CD4-positive, alpha-beta memory T cell (primary cell): ENCODE measurements at places on chromosomes 16 and 17.
A peak's percentile ranks its signal among the peaks of the same experiment; 100 is the strongest.

DNA sequence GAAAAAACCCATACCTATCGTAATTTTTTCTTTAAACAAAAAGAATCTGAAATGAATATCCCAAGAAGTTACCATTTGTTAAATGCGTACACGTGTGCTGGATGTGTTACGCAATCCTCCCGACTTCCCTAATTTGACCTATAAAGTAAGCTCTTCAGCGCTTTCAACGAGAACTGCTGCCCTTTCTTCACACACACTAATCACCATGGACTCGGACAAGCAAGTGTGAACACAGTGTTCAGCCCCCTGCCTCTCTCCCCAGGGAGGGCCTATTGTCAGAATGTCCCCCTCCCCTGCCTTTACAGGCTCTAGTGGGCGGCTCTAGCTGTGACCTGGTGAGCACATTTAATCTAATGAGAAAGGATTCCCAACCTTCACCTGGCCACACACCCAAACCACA lies 216.1 kb downstream of the CEP112 start:
- no peaks in the 10 kb centered on the region for H3K36me3 ChIP-seq
- H3K27ac ChIP-seq = no peak overlapping the region
- no peaks in the 10 kb centered on the region for H3K4me1 ChIP-seq
- DNase-seq = no peak
- H3K27me3 ChIP-seq = no peaks in the 10 kb centered on the region
- no peak overlapping the region for H3K4me3 ChIP-seq

DNA sequence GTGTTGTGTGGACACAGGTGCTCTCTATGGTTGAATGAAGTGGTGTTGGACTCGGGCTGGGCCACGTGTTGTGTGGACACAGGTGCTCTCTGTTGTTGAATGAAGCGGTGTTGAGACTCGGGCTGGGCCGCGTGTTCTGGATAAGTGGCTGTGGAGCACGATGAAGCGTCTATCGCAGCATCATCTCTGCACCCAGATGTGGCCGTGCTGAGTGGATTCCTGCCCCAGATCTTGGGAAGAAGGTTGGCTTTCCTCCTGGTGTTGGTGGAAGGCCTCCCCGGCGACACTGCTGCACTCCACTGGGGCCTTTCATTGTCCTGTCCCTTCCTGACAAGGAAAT lies 69.1 kb downstream of the RPTOR start:
- H3K4me3 ChIP-seq = no peak overlapping the region
- H3K27me3 ChIP-seq = no peaks in the 10 kb centered on the region
- H3K27ac ChIP-seq = no peak overlapping the region

GRCh38 chr16:51540259-51540658 lies 389.2 kb upstream of the SALL1 start:
- no peaks in the 10 kb centered on the region for H3K4me1 ChIP-seq
- H3K36me3 ChIP-seq = no peaks in the 10 kb centered on the region
- no peak for DNase-seq
- H3K27me3 ChIP-seq = no peaks in the 10 kb centered on the region
- H3K4me3 ChIP-seq = no peak overlapping the region

GRCh38 chr17:58377661-58378060 lies 25.7 kb upstream of the SUPT4H1 start:
- no peak overlapping the region for H3K27ac ChIP-seq
- peaks cover 39% of the 10 kb centered on the region for H3K4me1 ChIP-seq
- H3K36me3 ChIP-seq = no peaks in the 10 kb centered on the region
- DNase-seq = no peak
- H3K27me3 ChIP-seq = no peaks in the 10 kb centered on the region

DNA sequence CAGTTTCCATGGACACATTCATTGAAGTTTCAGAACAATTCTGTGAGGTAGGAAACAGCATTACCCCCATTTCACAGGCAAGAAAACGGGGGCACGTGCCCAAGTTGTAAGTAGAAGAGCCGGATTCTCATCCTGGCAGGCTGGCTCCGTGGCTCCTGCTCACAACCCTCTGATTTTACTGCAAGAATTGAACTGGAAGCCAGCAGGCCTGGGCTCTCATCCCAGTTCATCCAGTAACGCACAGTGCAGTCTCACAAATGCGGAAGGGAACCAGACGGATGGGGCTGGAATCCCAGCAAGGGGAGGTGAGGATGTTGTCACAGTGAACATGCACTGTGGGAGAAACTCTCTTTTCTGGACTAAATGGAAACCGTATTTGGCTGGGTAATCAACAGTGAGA lies 40.7 kb upstream of the DOC2B start:
- no peaks in the 10 kb centered on the region for H3K27me3 ChIP-seq
- H3K36me3 ChIP-seq = no peaks in the 10 kb centered on the region
- no peak overlapping the region for H3K4me3 ChIP-seq
- no peak overlapping the region for H3K27ac ChIP-seq
- no peak for DNase-seq

- peaks cover 63% of the 10 kb centered on the region for H3K27me3 ChIP-seq
- H3K4me3 ChIP-seq = no peak overlapping the region
- DNase-seq = peak; percentile 3
- peaks cover 41% of the 10 kb centered on the region for H3K4me1 ChIP-seq
- H3K27ac ChIP-seq = no peak overlapping the region
Measured at GRCh38 chr17:37742116-37742761, 2.6 kb downstream of the HNF1B start.

DNA sequence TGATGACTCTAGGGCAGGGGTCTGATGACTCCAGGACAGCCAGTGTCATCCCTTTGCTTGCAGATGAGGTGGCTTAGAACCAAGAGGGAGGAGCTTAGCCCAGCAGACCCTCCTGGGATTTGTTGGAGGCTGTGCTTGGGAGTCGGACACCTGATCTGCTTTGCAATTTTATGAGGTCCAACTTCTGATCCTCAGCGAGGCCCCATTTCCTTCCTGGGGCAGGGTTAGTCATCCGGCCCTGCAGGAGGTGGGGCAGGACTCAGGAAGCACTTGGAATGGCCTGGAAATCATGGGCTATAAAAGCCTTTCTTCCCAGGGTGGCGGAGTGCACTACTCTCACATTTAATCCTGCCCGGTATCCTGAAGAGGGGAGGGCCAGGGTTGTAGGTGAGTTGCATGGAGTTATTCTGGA lies 168.5 kb downstream of the MSI2 start:
- no peak overlapping the region for H3K4me3 ChIP-seq
- no peak for DNase-seq
- H3K27ac ChIP-seq = no peak overlapping the region
- H3K36me3 ChIP-seq = no peaks in the 10 kb centered on the region
- H3K27me3 ChIP-seq = no peaks in the 10 kb centered on the region
- H3K4me1 ChIP-seq = peaks cover 13% of the 10 kb centered on the region

DNA sequence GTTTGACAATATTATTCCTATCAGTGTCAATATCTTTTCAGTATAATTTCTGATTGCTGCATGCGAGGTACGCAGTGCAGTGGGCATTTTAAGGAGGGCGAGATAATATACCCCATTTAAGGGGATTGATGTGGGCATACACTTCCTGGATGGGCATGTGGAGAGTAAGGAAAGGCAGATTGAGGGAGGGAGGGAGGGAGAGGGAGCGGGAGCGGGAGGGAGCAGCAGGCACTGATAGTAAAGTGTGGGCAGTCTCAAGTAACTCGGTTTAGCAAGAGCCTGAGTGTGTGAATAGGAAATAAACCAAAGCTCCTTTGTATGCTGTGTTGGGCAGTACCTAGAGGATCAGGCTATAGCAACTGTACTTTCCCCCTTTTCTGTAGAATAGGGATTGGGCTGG lies 5.1 kb downstream of the BPTF start:
- no peaks in the 10 kb centered on the region for H3K27me3 ChIP-seq
- DNase-seq = no peak
- no peak overlapping the region for H3K27ac ChIP-seq
- peaks cover 73% of the 10 kb centered on the region for H3K4me1 ChIP-seq
- H3K4me3 ChIP-seq = no peak overlapping the region
- no peaks in the 10 kb centered on the region for H3K36me3 ChIP-seq

DNA sequence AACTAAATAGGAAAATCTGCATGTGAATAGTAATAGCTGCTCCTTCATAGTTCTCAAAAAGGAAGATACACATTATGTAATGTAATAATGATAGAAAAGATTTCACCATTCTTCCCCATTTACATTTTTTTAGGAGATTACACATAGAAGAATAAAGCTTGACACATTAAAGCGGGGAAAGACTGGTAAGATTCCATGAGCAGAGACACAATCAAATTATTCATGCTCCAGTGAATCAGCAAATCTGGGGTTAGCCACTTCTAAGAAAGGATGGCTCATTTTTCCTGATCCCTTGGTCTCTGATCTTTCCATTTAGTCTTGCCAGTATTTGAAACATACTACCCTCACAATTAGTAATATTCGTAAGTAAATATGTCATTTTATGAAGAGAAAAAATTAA lies 81.9 kb downstream of the CA4 start:
- H3K27ac ChIP-seq = no peak overlapping the region
- H3K4me1 ChIP-seq = no peaks in the 10 kb centered on the region
- no peak overlapping the region for H3K4me3 ChIP-seq
- H3K27me3 ChIP-seq = no peaks in the 10 kb centered on the region
- DNase-seq = no peak
